ENCODE measurements at places on chromosomes 5 and 9. TPM values are rescaled to one million over a fixed set of nuclear protein-coding genes. Genes with fewer than 3 reads are reported as not detected.
A peak's percentile ranks its signal among the peaks of the same experiment; 100 is the strongest.

GRCh38 chr5:59354274-59354673, 539.3 kb downstream of the PDE4D start:
- DNase-seq: no peak

DNA sequence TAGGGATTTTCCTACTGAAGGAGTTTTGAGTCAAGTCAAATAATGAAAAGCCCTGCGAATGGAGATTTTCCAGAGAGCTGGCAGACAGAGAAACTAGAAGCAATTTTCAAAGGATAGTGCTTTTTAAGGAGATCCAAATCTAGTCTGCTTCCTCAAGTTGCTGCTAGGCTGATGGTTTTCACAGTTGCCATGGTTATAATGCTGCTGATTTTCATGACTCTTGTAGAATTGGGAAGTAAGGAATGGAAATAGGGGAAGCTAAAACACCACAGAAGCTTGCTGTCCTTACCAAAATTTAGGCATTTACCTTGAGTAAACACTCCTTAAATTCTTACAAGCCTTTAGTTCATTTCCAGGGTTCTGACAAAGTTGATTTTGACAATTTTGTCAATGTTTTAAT, 30.1 kb upstream of the HAPLN1 start:
- no peak for DNase-seq

- DNase-seq: peak; percentile 71
Measured at GRCh38 chr9:134455934-134456755, 129.9 kb downstream of the RXRA start.

FXN gene
- 17.7 TPM for polyA plus RNA-seq

MOCS2 gene
- polyA plus RNA-seq: 81.6 TPM
